ENCODE measurements at places on chromosomes 2 and 18.

GRCh38 chr2:62578803-62579640, 73.0 kb upstream of the TMEM17 start:
- ATAC-seq = peak; percentile 73

GRCh38 chr2:48221846-48222516, 308.0 kb upstream of the STON1 start:
- no peak for ATAC-seq

GRCh38 chr2:36554531-36554930, 43.4 kb downstream of the FEZ2 start:
- ATAC-seq = no peak

DNA sequence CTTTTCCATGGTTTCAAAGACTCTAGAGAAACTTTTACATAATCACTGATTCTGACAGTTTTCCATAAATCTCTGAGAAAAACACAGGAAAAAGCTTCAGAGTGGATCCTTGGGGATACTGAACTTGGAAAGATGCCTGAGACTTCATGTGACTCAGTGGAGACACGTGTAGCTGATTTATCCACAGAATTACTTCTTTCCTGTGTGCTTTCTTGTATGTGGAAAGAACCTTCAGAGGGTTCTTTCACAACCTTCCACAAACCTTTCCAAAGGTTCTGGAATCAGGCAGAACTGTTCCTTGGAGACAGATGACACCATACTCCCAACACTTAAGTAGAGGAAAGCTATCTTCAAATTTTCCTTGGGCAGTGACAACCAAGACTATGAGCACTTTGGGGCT, 207.2 kb downstream of the RND3 start:
- ATAC-seq = peak; percentile 91

- ATAC-seq = no peak
Observed at GRCh38 chr2:85506768-85507181, 32.2 kb upstream of the MAT2A start.

DNA sequence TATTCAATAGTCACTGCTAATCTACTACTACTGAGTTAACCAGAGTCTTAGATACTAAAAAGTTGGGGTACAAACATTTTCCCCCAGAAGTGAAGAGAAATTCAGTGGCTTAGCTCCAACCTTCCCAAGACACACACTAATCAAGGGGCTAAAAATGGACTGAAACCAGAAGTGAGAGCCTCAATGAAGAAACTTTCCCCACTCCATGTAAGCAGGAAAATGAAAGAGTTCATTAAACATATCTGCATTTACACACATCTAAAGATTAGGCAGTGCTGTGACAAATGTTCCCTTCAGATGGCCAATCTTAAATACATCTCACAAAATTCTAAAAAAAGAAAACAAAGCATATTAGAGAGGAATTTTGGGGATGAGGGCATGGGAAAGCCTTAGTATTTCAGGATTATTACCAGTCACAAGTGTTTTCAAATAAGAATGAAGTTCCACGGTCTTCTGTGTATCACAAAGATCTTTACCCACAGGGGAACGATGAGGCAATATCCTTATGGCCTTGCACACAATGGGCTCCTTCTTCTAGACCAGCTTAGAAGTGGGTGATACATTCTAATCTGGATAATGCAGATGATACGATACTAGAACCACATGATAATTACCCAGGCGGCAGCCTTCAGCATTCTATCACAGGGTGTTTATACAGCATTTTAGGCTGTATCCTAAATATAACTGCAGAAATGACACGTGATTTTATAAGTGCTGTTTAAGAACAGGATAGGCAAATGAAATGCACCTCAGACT, 17.1 kb downstream of the ANKRD44 start:
- peak; percentile 34 for ATAC-seq

GRCh38 chr2:215418064-215418963, 17.6 kb downstream of the FN1 start:
- no peak for ATAC-seq

DNA sequence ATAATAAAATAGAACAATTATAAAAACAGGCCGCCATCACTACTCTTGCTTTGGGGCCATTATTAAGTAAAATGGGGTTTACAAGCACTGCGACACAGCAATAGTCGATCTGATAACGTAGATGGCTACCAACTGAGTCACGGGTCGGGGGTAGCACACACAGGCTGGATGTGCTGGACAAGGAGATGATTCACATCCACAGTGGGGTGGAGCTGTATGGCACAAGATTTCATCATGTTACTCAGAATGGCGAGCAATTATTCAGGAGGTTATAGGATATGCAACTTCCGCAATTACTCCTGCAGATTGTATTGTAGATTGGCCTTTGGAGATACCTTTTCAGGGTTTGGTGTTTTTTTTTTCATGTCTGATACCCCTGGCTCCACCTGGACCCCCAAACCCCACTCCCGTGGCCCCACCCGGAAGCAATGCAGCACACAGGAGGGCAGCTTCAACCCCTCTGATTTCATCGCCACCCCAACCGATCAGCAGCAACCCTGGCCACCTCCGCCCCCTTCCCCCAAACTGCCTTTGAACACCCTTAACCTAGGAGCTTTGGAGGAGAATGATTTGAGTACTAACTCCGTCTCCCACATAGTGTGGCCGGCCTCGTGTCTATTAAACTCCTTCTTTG, 21.4 kb upstream of the MLPH start:
- ATAC-seq = no peak

GRCh38 chr2:128388499-128388941, 69.9 kb upstream of the HS6ST1 start:
- no peak for ATAC-seq

- ATAC-seq = no peak
Observed at GRCh38 chr2:9336576-9337314, 86.6 kb downstream of the ITGB1BP1 start.

DNA sequence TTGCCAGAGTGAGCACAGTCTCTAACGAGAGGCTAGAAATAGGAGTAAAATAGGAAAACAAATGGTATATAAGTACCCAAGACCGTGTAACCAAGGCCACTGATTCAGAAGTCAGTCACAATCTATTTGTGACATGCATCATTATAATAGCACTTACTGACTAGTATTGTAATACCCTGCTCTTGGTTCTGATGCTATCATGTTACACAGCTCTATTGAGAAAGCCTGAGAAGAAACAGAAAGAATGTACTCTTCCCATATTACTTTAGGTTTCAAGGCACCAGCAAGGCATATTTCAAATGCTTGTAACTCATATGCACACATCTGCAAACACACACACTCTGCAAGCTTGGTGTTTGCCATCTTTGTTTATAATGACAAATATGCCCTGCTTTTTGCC, 746.4 kb downstream of the SLC4A3 start:
- ATAC-seq = no peak

GRCh38 chr18:64409511-64409910, 260.6 kb upstream of the LINC00305 start:
- ATAC-seq = no peak

DNA sequence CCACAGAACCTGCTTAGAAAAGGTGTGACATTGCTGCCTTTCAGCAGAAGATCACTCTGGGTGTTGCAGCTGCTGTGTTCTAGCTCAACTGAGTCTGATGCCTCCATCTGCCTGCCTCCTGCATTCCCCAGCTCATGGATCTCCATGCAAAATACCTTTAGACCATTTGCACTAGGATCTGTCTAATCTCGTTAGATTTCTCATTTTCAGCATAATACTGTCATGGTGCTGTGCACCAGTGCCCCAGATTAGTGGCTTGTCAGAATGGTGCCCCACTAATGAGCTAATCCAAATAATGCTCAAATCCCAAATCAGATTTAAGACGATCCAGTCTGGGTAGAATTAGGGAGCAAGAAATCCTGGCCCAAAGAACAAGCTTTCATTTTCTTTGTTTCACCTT, 284.4 kb upstream of the PARD3B start:
- ATAC-seq = no peak

GRCh38 chr2:41886145-41886664, 161.6 kb upstream of the PKDCC start:
- ATAC-seq = no peak
